Activated CD4-positive, alpha-beta memory T cell treated with anti-CD3 and anti-CD28 coated beads, Interleukin-2, amount 10 ng/mL, durations not matched to agents 7 days and 5 days (primary cell): ENCODE measurements at places on chromosomes 7 and 10.

DNA sequence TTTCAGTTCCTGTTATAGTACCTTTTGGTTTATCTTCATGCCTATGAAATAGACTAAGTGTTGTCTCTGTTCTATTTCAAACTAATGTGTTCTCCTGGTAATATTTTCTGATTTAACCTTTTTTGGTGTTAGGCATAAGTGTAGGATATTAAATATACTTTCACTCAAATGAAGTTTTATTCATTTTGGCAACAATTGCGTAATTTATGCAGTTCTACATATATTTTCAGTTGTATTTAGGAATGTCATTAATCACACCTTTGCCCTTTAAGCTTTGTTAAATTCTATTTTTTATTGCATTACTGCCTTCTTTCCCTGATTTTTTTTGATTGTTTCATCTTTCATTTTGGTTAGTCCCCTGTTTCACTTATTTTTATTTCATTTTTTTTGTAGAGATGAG, 47.3 kb downstream of the RSBN1L start:
- no peak for DNase-seq

DNA sequence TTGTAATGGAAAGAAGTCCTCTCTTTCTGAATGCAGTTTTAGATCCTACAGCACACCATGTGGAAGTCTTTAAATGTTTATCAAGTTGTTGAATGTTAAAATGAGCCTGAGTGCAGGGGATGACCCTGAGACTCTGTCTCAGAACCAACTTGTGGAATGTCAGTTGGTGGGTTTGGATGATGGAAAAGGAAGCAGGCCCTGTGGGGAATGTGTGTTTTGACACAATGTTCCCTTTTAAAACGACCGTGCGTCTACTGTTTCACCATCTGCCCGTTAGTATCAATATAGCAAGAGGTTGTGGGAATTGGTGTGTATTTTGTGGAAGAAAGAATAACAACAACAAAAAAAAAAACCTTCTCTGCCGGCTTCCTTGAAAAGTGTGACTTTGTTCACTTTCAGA, 8.3 kb downstream of the DYNC1I1 start:
- no peak for DNase-seq

DNA sequence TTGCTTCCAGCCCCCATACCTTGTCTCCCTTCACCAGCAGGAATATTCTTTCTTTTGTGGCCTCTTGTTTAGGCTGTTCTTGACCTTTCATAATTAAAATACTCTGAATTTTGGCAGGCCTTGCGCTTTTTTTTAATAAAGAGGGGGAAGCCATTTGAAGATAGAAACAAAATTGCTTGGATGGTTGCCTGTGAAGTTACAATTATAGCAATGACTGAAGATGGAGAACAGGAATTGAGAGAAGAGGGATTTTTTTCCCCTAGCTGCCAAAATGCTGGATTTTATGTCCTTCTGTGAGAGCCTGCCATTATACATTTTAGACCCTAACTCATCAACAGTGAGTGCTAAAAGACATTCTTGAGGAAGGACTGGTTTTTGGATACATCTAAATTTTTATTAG, 24.8 kb downstream of the FGFBP3 start:
- DNase-seq = no peak

DNA sequence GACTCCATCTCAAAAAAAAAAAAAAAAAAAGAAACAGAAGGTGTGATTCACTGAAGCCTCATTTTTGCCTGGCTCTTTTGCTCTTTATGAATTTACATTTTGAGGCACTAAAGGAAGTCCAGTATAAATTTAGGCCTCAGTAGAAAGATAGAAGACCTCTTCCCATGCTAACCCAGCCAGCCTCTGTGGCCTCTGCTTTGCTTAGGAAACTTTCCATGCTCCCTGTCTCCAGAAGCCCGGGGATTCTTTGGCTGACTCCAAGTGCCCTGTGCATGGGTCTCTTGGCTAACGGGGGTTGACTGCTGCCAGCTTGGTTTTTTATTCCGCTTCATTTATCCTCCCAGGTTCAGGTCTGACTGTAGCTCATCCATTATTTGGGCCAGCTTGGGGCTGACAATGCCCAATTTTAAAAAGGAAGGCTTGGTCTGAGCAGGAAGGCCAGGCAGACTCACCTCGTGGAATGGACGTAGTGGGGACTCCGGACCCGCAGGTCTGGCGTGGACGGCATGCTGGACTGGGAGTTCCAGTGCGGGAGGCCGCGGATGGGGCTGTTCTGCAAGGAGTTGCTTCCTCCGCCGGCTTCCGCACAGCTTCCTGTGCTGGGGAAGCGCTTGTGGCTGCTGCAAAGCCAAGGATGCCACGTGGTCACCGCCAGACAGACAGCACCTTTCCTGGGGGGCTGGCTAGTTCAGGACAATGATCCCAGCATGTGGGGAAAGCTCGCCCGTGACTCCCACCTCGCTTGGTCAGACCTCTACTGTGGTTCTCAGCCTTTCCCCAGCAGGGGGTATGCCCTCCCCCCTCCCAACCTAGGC, 72.3 kb downstream of the PRPF18 start:
- DNase-seq = no peak

DNA sequence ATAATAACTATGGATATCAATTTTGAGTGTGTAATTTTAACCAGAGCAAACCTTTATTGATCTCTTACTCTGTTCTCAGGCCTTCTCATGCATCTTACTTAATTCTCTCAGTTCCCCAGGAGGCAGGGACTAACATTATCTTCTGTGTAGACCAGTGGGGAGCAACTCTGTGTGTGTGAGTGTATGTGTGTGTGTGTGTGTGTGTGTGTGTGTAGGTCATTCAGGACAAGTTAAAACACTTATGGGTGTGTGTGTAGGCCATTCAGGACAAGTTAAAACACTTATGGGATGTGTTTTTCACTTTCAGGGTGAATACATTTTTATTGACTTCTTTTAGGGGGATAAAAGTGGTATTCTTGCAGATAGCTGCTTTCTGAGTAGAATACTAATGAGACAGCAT, 145.0 kb downstream of the ADAM12 start:
- no peak for DNase-seq

- DNase-seq = no peak
Observed at GRCh38 chr10:24759672-24760071, 36.0 kb upstream of the ARHGAP21 start.

DNA sequence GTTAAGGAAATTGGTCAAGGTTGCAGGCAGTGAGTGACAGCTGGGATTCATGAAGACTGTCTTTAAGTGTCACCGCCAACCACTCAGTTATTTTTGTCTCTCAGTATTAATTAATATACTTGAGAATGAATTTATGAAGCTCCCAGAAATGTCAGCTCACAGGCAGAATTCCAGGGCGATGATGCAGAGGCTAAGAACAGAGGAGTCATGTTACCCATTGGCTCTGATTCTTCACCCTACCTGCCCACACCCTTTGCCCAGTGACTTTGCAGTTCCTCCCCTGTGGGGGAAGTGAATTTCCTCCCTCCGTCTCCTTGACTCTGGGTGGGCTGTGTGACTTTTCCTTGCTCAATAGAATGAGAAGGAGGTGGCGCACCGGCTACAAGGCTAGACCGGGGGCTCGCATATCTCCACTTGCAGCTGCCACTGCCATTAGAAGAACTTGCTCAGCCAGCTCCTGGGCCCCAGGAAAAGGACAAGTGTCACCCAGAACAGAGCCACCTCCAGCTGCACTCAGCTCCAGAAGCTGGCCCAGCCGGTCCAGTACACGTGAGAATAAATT, 157.1 kb upstream of the PRKCQ start:
- DNase-seq = no peak

DNA sequence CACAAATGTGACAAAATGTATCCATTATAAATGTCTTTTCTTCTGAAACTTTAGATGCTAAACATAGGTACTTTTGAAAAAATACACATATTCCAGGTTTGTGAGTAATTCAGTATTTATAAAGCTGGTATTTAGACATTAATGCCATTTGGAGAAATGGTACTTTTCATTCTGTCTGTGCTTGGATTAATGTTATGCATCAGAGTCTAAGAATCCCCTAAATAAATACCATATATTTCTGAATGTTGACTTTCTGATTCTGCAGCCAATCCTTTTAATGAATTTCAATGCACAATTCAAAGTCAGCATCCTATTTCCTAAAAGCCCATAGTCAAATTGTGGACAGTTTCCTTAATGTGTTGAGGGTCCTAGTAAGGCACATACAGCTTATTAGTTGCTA, 145.0 kb downstream of the DKK1 start:
- no peak for DNase-seq

DNA sequence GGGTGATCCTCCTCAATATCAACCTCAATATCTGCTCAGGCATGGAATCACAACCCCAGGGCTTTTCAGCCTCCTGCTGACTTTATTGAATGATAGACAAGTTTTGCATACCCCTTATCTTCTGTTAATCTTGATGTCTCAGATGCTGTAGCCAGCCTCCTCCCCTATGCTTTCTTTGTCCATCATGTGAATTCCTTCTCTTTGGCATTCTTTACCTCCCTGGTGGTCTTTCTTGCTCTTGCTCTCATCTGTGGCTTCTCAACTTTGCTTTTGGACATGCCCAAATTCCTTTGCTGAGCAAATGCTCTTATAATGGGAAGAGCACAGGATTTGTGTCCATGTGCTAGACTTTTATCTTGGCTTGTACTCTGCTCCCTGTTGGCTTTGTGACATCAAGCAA, 73.4 kb upstream of the FAM13C start:
- DNase-seq = no peak

DNA sequence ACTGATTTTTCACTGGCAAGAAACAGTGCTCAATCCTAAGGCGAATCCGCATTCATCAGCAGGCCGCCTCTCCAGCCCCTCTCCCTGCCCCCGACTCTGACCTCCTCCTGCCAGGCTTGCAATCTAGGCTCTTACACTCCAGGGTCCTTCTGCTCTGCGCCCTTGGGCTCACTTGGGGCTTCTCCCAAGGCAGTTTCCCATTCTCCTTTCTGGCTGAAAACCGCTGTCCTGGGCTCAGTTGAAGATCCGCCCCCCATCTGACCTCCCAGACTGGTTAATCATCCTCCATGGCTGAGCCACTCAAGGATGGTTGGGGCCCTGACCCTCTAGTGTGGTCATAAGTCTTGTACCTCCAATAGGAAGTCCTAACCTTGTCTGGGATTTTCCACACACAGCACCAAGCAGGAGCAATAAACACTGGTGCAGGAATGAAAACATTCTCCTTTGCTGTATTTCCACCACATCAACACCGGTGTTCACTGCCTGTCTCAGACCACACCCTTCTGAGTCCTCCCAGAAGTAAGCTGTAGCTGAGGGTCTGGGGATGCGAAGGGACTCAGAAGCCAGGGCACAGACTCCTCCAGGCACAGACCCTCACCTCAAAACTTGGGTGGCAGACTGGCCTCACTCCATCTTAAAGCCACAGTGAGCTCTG, 42.4 kb downstream of the TNS3 start:
- DNase-seq = no peak

DNA sequence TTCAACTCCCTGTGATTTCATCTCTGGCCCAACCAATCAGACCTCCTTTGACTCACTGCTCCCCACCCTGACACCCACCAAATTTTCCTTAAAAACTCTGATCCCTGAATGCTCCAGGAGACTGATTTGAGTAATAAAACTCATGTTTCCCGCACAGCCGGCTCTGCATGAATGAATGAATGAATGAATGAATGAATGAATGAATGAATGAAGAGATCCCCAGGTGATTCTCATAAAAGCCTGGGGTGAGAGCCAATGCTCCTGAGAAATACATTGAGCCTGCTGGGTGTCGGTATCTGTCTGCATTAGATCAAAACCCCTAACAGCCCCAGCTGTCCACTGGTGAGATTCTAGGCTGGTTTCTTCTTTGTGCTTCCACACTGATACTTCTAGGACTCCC, 58.7 kb downstream of the HTR7 start:
- DNase-seq = no peak

GRCh38 chr7:26617066-26617465, 247.3 kb downstream of the SKAP2 start:
- DNase-seq = no peak

GRCh38 chr10:87661861-87662785, 2.4 kb downstream of the PAPSS2 start:
- DNase-seq = no peak

DNA sequence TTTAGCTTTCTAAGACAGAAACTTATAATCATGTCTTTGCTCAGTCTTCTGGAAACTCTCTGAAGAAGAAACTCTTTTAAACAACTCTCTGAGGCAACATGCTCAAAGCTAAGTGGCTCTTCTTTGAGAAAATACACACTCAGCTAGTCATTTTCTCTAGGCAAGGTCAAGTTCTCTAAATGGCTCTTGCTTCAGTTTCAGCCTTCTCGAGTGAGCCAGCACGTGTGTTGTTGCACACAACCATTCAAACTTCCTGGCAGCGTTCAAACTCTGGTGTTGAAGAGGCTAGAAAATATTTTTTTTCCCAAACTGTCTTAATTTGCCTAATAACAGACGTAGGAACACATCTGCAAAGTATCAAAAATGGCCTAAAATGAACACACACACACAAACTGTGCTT, 129.1 kb downstream of the THSD7A start:
- no peak for DNase-seq

- DNase-seq = no peak
Observed at GRCh38 chr7:50580057-50580456, 14.9 kb upstream of the DDC start.

DNA sequence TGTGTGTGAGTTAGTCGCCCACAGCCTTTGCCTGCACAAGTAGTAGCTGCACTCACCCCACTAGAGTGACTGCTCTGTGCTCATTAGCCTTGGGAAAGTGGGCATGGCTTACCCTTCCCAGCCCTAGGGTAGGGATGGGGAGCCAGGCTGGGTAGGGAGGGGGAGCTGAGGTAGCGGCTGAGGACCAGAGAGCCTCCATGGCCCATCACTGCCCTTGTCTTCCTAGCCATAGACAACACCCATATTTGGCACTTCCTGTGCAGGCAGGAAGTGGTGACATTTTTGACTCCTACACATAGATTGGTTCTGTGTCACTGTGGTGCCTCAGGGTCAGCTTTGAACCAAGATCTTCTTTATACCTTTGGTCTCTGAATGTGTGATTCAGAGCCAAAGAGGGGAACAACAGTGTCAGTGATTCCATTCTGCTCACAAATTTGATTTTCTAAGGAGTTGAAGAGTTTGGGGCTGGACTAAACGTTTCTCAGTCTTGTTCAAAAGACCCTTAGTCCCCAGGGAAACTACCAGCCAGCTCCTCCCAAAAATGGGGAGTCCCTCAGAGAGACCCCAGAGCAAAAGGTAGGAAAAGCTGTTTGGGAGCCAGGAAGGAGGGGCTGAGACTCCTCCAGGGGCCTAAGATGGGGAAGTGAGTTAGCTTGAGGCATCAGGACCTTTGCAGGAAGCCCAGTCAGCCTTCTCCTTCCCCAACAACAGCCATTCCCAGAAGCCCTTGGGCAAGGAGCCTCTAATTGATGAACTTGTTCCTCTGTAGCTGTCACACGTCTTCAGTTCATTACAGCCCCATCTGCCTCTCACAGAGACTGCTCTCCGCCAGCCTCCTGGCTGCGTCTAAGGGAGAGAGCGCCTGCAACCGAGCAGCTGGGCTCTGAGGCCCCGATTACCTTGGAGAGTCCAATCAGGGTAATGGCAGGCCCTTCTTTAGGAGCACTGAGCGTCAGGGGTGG, 135.0 kb downstream of the CDH23 start:
- DNase-seq = peak; percentile 38

- no peak for DNase-seq
Observed at GRCh38 chr10:8633909-8634308, 579.4 kb downstream of the GATA3 start.
